ENCODE measurements at places on chromosomes 7 and 10.
A peak's percentile ranks its signal among the peaks of the same experiment; 100 is the strongest.

DNA sequence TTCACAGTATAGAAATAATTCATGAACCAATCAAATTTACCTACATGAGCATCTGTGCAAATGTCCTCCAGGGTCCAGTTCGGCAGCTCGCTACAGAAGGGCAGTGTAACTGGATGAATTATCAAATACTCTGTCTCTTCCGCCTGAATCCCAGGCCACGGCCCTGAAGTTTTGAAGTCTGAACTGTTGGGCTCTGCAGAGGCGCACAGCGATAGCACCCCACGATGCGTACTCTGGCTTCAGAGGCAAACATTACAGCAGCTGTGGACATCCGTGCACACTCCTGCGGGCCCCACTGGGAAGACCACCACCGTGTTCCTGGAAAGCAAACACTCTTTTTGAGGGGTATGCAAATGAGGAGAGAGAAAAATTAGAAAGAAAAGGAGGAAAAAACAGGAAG is 259.8 kb upstream of the TCERG1L start:
- no peak for DNase-seq

GRCh38 chr7:45606050-45606449 is 31.9 kb downstream of the ADCY1 start:
- no peak for DNase-seq

GRCh38 chr7:27686315-27686714 is 23.6 kb upstream of the HIBADH start:
- DNase-seq: no peak

DNA sequence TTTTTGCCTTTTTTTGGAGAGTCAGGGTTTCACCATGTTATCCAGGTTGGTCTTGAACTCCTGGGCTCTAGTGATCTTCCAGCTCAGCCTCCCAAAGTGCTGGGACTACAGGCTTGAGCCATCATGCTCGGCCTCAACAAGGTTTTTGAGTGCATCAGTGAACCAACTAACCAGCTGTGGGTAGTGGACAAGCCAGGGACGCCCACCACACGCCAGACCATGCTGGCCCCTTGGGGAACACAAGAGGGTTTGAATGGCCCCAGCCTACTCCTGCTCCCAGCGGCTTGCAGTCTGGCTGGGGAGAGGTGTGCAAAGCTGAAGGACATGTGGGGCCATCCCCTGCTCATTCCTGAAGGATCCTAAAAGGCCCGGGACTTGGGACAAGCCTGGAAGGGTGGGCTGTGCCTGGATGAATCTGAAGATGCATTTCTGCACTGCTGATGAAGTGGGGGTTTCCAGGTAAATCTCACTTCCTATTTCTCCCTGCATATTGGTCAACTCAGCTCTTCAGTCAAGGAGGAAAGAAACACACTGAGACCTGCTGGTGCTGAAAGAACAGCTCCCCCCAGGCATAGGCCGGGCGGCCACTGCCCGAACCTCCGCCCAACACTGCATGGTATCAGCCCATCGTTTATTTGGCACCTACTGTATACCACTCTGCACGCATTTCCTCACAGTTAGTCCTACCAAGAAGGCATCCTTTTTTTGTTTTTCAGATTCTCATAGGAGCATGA is 6.9 kb downstream of the MMD2 start:
- DNase-seq: no peak

GRCh38 chr10:67770537-67770936 is 67.5 kb downstream of the DNAJC12 start:
- DNase-seq: no peak

GRCh38 chr7:88835147-88835728 is 39.7 kb upstream of the TEX47 start:
- DNase-seq: no peak

DNA sequence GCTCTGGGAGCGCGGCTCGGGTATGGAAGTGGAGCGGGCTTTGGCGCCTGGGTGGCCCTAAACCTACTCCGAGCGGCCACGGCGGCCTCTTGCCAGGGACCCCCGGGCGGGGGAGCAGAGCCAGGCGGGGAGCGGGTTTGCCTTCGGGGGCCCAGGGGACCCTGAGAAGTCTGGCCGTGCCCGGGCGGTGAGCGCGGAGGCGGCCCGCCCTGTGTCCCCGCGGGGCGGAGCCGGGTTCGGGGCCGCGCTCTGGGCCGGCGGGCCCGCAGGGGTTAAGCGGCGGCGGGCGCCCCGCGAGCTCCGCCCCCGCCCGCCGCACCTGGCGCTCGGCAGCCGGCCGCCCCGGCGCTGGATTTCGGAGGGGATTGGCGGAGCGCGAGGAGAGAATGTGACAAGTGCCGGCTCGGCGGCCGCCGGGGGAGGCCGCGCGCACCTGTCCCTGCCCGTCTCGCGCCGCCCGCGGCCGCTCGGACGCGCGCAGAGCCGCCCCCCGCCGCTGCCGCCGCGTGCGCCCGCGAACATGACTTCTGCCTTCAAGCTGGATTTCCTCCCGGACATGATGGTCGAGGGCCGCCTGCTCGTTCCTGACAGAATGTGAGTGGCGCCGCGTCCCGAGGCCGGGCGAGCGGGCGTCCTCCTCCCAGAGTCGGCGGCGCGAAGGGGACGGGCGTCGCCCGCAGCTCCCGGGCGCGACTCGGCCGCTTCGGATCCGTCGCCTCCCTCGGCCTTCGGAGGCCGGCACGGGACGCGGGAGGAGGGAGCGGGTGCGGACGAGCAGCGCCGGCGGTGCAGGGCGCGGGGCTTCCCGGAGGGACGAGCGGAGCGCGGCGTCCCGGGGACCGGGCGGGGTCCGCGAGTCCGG is at the start of gene CELF2:
Gene CELF2 (plus strand): TSS at position 303 of the 862 bp plus-strand sequence. CDS start 218 bp downstream, at position 521.
- DNase-seq: peak; percentile 27

DNA sequence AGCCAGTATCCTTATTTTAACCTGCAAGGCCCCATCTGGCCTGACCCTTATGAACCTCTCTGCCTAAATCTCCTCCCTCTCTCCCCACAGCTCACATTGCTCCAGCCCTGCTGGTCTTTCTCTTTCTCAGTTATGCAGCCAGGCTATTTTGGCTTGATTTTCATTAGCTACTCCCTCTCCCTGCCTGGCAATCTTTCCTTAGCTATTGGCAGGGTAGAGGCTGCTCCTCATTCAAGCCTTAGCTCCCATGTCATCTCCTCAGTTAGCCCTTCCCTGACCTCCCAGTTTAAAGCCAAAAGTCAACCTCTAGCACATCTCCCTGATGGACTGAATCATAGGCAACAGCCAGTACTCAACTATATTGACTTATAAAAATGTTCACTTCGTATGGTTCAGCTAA is 214.4 kb upstream of the CELF2 start:
- no peak for DNase-seq

DNA sequence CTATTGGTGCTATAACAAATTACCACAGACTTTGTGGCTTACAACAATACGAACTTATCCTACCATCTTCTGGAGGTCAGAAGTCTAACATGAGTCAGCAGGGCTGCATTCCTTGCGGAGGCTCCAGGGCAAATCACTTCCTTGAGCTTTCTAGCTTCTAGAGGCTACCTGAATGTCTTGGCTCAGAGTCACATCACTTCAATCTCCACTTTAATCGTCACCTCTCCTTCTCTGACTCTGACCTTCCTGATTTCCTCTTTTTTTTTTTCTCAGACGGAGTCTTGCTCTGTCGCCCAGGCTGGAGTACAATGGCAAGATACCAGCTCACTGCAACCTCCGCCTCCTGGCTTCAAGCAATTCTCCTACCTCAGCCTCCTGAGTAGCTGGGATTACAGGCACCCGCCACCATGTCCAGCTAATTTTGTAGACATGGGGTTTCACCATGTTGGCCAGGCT is 44.6 kb upstream of the ANAPC16 start:
- DNase-seq: no peak

- DNase-seq: no peak
These were observed 44.0 kb upstream of the FAM133B start for GRCh38 chr7:92634205-92634604.

DNA sequence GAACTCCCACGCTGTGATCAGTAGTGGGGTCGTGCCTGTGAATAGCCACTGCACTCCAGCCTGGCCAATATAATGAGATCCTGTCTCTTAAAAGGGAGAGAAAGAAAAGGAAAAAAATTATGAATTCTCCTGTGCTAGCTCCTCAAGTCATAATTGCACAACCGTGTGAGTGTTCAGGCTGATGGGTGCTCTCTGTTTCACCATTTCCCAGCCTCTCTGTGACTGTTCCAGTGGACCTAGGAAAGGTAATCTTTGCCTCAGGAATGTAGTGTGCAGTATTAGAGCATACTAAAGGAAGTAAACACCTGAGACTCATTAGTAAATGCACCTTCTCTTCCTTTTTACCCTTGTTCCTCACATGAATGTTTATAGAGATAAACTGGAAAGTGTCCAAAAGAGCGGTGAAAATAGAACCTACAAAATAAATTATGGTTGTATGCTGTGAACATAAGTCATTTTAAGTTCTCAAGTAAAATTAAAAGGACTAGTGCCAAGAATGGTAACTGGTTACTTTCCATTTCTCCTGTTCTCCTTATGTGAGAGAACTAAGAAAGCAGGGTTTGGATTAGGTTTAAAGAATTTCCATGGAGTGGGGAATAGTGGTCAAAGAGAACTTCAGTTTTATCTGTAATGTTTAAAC is 42.7 kb downstream of the INPP5F start:
- DNase-seq: no peak

DNA sequence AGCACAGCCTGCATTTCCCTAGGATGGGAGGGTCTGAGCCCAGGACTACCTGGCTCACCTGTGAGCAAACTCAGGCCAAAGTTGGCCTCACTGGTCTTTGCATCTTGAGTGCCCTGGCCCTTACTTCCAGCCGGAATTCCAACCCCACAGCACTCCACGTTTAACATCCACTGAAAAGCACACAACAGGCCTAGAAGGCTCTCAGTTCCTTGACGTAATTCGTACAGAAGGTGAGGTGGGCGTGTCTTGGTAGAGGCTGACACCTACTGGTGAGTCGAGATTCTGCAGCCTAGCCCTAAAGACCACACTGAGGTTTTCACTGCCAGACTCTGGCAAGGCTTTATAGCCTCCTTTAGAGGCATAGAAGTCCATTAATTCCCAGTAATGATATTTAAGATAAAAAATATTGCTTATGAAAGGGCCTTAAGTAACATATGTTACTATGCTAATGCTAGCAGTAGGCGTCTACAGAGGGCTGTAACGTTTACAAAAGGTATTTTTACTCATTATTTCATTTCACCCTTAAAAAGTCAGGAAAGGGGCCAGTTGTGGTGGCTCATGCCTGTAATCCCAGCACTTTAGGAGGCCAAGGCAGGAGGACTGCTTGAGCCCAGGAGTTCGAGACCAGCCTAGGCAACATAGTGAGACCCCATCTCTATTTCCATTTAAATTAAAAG is 95.8 kb downstream of the HIP1 start:
- DNase-seq: peak; percentile 64

GRCh38 chr7:36796850-36797536 is 72.7 kb upstream of the AOAH start:
- DNase-seq: no peak

- DNase-seq: no peak
These were observed at the start of gene TMEM26 for GRCh38 chr10:61452655-61453641. Gene TMEM26 (minus strand): TSS chr10:61453381. CDS start chr10:61453081, 300 bp downstream.

DNA sequence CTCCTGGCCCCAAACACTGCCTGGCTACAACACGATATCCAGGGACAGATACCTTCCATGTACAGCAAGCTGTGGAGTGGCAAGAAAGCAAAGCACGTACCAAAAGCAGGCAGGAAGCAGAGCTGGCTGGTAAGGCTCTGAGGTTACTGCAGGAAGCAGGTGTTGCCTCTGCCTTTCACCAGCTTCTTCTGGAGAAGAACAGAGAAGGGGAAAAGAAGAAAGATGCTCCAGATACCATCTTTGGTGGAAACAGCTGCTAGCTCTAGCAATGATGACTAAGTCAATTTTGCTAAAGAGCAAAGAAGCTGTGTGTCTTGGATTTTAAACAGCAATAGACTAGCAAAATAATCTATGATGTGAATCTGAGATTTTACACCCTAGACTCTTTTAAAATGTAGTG is 34.9 kb upstream of the PRSS1 start:
- no peak for DNase-seq

- no peak for DNase-seq
These were observed 94.5 kb upstream of the GSDME start for GRCh38 chr7:24851786-24852185.

DNA sequence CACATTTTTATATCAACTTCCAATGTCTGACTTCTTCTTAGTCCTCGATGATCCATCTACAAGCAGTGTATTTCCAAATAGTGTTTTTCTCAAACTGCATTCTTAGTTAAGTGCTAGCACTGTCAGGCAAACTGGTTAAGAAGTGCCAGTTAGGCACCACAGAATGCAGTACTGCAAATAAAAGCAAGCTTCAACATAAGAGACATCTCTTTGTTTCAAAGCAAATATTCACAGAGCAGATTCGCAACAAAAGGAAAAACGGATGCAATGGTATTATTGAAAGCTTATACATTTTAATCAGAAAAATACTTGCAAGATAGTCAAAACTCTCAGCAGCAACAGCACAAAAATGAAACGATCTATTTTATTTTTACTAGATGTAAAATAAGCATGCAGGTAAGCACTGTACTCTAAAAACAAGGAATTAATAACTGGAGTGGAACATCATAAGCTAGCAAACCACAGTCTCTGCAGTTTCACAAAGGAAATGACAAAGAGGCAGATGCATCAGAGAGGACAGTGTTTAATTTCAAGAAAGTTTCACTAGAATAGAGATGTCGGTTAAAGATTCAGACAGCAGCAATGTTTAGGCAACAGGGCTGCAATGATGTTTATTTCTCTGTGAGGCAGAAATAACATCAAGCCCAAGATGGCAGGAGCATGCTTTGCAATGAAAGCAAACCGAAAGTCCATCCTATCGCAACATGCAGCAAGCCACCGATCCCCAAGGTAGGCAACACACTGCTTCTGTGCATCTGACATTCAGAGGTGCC is 82.0 kb downstream of the FGFR2 start:
- no peak for DNase-seq

GRCh38 chr7:100706672-100707311 is 871 bp downstream of the POP7 start:
- no peak for DNase-seq

All from activated CD4-positive, alpha-beta T cell treated with anti-CD3 and anti-CD28 coated beads, Interleukin-2, amount 50 U/mL, for 24 hours (primary cell).